ENCODE measurements at places on chromosomes 5 and 9.

- DNase-seq: no peak
Measured at GRCh38 chr5:164256351-164256750, 750.9 kb downstream of the MAT2B start.

DNA sequence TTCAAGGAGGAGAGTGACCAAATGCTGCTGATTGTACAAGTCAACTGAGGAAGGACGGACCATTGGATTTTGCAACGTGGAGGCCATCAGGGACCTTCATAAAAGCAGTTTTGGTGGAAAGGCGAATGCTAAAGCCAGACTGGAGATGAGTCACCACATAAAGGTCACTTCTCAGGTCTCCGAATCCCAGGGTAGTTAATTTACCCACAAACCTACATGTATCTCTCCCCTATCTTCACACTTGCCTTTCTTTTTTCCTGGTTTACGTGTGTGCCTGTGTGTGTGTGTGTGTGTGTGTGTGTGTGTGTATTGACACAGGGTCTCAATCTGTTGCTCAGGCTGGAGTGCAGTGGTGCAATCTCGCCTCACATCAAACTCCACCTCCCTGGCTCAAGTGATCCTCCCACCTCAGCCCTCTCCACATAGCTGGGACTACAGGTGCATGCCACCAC is 4.6 kb upstream of the CTNNA1 start:
- no peak for DNase-seq

- no peak for DNase-seq
Measured at GRCh38 chr9:90097237-90097636, 492.4 kb downstream of the GADD45G start.

GRCh38 chr9:32707326-32707725 is 71.9 kb upstream of the TAF1L start:
- no peak for DNase-seq

- DNase-seq: no peak
Measured at GRCh38 chr9:19480345-19480744, 71.5 kb downstream of the ACER2 start.

DNA sequence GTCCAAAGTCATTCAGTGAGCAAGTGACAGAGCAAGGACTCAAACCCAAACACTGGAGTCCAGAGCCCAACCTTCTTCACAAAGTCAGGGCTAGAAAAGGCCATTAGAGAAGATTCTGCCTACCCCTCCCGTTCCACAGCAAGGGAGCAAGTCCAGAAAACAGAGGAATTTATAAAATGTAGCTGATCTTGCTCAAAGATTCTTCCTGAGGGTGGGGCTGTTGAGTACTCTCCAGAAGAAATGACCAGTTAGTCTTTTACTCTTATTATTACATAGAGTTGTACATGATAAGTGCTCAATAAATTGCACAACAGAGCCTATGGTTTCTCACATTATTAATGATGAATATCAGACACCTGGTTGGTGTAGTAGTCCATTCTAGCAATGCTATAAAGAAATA is 39.3 kb upstream of the HMHB1 start:
- DNase-seq: no peak

GRCh38 chr5:169429044-169429443 is 128.1 kb upstream of the SLIT3 start:
- no peak for DNase-seq

GRCh38 chr5:55140908-55141665 is 18.9 kb upstream of the GPX8 start:
- DNase-seq: no peak

GRCh38 chr9:37936965-37937364 is 33.0 kb upstream of the SLC25A51 start:
- DNase-seq: no peak

- no peak for DNase-seq
Measured at GRCh38 chr9:110588296-110588695, 8.8 kb upstream of the SVEP1 start.

DNA sequence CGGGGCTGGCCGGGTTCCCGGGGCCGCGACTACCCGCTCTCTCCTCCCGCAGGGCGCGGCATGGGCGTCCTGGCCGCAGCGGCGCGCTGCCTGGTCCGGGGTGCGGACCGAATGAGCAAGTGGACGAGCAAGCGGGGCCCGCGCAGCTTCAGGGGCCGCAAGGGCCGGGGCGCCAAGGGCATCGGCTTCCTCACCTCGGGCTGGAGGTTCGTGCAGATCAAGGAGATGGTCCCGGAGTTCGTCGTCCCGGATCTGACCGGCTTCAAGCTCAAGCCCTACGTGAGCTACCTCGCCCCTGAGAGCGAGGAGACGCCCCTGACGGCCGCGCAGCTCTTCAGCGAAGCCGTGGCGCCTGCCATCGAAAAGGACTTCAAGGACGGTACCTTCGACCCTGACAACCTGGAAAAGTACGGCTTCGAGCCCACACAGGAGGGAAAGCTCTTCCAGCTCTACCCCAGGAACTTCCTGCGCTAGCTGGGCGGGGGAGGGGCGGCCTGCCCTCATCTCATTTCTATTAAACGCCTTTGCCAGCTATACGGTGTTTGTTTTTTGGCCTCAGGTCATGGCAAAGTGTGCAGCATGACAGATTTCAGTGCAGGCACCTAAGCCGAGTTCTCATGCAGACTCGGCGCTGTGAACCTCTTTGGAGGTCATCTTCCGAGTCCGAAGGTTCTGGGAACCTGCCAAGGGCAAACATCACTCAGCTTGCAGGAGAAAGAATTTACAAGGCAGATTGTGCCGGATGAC is 516 bp downstream of the MRPL41 start:
- DNase-seq: no peak

- DNase-seq: no peak
Measured at GRCh38 chr5:1736889-1737711, 62.5 kb downstream of the MRPL36 start.

GRCh38 chr9:13213337-13213736 is 66.2 kb downstream of the MPDZ start:
- no peak for DNase-seq

DNA sequence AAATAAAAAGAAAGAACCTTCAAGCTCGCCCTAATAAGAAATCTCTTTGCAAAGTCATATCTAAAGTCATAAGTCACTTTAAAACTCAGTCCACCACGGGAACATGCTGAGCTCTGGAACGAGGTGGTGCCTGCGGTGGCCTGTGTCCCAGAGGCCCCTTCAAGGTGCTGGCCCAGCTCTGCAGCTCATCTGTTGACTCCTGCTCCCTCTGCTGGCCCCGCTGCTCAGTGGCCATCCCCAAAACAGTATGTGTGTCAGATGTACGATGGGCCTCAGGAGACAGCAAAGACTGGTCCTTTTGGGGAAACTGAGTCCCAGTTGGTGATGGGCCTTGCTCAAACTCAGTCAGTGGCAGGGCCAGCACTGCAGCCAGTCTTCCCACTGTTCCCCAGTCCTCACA is 22.8 kb upstream of the FOXB2 start:
- DNase-seq: peak; percentile 13

DNA sequence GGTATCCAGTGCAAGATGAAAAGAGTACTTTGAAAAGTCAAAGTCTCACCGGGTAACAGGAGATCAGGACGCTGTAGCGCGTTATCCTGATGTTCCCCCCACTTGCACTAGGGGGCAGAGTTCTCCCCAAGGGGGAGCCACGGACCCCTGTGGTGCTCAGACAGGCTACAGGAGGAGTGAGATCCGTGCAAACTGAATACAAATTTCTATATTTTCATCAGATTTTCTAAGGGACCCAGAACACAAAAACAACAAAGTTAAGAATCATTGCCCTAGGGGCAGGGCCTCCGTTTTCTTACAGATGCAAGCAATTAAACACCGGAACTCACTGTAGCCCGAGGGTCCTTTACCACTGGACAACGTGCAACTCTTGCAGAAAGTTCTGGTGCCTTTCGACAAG is 2.0 kb downstream of the MYO10 start:
- peak; percentile 62 for DNase-seq

- DNase-seq: no peak
Measured at GRCh38 chr9:137375321-137376058, 47.5 kb downstream of the EXD3 start.

Data from kidney glomerular epithelial cell (primary cell).